HL-60 (cell line): ENCODE measurements at places on chromosomes 4 and X.

GRCh38 chr4:13162886-13163285, 321.3 kb downstream of the RAB28 start:
- no peak for DNase-seq

DNA sequence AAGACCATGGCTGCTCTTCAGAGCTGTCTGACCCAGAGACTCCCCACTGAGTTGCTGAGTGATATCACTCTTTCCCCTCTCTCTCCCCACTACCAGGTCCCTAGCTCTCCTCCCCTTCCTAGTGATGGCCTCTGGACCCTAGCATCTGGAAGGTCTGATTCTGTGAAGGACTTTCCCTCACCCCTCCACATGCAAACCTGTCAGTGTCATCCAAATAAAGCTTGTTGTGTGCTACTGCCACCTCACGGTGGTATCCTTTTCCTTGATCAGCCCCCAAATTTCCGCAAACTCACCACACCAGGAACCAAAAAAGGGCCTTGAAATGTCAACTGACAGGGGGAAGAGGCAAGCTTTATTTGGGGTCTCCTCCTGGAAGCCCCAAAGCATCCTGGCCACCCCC, 500.2 kb downstream of the IDS start:
- DNase-seq: peak; percentile 5

DNA sequence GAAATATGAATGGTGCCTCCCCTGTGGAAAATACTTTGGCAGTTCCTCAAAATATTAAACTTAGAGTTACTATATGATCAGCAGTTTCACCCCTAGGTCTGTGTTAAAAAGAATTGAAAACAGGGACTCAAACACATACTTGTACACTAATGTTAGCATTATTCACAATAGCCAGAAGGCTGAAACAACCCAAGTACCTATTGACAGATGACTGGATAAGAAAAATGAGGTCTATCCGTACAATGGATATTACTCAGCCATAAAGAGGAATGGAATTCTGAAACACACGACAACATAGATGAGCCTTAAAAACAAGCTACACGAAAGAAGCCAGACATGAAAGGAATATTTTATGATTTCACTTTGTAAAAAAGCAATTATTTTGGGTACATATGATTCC, 54.9 kb downstream of the PGRMC2 start:
- no peak for DNase-seq

DNA sequence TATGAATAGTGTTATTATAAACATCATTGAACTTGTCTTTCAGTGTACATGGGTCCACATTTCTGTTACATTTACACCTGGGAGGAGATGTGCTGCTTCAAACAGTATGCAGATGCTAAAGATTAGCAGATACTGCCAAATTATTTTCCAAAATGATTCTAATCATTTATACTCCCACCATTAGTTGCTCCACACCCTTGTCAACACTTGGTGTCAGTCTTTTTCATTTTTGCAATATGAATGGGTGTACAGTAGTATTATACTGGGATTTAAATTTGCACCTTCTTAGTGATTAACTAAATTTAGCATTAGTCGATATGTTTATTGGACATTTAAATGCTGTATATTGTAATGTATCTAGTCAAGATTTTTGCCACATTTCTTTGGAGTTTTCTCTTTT, 131.6 kb upstream of the GRID2 start:
- no peak for DNase-seq

DNA sequence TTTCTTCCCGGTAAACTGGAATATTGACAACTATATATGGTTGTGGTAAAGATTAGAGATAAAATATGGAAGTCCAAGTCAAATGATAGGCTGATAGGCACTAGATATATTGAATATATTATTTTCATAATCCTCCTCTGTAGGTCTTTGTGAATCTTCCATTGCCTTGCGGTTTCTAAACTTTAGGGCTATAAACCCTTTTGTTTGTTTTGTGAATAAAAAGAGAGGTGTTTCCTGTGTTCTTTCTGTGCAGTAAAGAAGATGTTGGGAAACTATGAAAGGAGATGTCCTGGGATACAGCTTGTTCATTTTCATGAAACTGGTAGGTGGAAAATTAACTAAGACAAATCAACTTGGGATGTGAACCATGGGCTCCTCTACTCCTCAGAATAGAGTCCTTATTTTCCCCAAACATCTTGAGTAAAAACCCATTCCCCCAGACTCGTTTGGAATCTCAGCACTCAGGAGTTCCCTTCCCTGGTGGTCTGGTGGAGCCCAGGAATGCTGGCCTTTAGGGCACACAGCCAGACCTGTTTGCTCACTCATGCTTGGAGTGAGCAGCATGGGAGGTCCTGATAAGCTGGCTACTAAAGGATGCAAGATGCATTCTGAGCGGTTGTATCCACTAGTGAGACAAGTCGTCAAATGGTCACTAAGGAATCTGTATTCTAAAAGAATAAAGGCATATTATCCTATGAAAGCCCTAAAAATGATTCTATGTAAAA, 22.2 kb downstream of the PRDM8 start:
- DNase-seq: no peak

DNA sequence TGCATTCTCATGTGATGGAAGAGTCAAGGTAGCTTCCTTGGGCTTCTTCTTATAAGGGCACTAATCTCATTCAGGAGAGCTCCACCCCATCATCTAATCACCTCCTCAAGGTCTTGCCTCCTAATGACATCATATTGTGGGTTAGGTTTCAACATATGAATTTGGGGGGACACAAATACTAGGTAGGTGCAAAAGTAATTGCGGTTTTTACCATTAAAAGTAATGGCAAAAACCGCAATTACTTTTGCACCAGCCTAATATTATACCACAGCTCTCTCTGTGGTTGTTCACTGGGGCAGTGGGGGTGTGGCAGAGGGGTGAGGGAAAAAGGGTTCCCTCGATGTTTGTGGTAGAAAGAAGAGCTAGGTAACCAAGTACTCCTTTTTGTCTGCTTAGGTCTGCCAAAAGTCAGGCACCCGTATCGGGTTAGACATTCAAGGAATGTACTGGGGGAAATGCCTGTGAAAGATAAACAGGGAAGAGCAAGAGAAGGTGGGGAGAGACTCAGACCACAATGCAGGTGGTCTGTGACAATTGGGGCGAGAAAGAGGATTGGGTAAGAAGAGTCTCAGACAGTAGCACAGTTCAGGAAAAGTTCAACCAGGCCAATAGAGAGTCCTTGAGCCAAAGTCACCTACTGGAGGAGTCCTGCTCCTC, 78.9 kb upstream of the MTM1 start:
- no peak for DNase-seq

DNA sequence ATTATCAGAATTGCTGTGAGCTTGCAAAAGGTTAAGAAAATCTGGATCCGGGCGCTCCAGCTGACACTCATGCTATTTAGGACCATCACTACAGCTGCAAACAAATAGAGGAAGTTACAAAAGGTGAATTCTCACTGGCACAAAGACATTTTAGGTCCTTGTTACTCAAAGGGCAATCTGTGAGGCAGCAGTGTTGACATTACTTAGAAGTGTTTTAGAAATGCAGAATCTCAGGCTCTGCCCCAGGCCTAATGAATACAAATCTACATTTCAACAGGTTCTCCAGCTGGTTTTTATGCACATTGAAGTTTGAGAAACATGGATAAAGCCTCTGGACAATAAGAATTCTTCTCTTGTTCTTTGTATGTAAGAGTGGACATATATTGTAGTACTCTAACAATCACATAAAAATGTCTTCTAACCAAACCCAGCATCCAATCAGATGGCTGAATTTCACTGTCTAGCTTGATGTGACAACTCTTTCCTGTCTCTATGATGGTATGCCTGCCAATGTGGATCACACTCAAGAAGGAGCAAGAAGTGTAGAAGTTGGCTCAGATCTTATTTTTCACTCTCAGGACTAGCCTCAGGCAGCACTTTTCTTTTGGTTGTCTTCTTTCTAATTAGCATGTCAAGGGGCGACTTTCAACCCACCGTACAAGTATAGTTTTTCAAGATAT, 18.8 kb downstream of the SLC7A11 start:
- no peak for DNase-seq

DNA sequence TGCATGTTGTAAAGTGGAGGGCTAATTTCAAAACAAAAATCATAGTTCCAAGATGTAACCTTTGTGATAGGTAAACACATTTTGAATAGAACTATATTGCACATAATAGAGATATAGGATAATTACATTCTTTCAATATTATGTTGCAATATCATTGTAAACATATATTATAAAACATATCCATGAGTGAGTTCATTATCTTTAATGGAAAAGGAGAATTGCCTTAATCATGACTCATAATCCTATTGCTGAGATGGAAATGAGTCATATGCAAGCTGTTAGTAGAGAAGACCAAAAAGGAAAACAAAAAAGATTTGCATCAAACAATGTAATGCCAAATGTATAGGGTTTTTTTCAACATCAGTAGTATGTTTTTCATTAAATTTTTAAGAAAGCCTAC, 73.7 kb upstream of the WDR44 start:
- DNase-seq: no peak

DNA sequence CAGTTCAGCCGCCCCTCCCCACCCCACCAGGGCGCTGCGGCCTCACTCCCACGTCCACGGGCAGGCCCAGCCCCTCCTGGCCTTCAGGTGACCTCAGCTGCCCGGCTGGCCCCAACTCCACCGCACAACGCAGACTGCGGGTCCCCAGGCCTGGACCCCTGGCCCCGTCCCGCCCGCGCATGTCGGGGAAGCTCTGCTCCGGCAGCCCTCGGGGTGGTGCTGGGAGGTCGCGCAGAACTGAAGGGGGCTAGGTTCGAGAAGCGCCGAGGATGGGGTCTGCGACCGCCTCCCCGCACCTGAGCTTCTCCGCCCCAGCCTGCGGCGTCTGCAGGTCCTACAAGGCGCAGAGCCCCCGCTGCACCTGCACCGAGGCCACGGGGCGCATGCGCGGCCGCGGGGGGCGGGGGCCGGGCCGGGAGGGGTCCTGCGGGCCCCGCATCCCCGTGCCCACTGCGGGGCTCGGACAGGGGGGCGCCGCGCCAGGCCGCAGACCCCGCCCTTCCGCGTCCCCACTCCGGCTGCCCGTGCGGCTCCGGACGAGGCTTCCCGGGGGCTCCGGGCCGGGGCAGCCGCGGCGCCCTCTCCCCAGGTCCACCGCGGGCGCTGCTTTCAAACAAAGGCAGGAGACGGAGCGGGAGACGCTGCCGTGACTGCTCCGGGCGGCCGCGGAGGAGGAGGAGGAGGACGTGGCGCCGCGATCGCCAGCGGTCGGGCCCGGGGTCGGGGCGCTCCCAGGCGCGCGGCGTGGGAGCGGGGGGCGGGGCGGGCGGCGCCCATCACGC, 672 bp upstream of the NAT8L start:
- no peak for DNase-seq

DNA sequence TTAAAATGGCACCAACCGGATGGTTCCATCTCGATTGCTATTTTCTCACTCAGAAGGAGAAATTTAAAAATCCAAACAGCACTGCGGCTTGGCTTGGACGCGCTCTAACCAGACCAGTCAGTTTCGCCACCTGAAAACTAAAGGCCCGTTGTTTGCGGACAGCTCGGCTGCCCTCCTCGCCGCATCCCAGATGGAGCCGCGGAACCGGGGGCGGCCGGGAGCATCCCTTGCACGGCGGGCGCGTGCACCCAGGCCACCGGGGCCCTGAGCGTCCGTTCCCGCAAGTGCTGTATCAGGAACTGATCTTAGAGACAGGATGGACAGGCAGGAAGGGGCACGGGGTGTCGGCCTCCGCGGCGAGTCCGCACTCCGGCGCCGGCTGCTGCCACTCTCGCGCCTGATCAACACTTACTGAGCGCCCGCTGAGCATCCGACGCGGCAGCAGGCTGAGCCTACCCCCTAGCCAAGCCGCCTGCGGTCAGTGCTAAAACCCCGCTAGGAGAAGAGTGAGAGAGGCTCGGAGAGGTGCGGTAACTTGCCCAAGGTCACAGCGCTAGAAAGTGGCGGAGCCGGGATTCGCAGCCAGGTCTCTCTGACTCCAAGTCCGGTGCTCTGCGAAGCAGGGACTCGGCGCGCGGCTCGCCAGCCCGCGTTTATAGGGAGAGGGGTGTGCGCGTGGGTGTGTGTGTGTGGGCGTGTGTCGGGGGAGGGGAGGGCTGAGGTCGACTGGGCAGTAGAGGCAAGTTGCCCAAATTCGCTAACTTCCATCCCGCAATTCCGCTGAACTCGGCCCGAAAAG, at the start of gene CITED1:
Gene CITED1 (minus strand): TSS at position 629 of the 799 bp plus-strand sequence. CDS start 3,045 bp downstream, outside the sequence.
- no peak for DNase-seq

GRCh38 chrX:132474544-132475248, 14.1 kb downstream of the MBNL3 start:
- DNase-seq: no peak

DNA sequence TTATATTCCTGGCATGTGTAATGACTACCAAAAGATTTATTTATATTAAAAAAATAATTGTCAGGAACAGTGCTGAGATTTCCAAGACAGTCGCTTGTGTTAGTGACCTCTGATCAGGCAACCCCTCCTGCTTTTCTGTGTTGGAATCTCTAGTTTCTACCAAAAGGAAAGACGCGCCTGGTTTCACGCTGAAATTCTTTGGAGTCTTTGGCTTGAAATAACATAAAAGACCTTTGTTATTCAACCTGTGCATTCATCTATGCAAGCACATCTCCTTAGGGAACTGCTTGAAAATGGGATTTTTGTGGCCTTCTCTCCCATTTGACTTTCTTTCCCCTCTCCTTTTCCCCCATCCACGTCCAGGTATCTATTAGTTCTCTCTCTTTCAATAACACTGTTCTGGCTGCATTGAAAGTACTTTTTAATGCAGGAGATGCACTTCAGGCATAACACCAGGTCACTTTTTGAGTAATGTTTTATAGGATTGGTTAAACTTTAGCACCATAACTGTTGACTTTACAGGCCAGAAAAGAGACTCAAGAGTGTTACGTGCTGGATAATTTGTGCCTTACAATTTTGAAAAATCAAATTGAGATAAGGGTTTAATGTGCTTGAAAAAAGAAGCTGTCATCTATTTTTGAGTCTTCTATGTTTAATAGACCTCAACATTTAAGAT, 172.7 kb downstream of the GPAT3 start:
- no peak for DNase-seq

DNA sequence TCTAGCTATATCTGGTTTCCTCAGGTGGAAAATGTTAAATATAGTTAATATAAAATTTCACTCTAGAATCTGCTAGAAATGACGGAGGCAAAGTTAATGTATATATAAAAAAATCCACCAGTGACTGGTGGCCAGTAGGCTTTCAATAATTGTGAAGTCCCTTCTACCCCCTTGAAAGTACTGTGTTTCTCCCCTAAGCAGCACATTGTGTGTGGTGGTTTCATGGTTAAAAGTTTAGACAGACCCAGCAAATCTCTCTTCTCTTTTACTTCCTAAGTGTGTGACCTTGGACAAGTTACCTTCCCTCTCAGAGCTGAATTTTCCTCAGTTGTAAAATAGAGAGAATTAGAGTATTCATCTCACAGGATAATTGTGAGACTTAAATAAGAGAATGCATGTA, 600 bp upstream of the HEPH start:
- DNase-seq: no peak

DNA sequence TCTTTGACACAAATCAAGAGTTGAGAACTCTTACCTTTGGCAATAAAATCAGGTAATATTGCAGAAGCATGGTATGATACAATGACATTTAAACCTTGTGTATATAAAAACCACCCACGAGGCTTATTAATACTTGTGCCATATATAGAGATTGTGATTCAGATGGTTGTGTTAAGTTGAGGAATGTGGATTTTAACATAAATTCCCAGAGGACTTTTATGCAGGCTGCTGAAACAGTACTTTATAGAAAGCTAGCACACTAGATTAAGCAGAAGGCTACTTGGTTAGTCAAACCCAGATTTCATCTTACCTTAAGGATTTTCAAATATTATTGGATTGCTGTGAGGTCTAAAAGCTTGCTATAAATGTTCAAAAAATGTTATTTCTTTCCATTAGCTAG, 325.7 kb upstream of the PCDH10 start:
- no peak for DNase-seq
